CD4-positive, alpha-beta T cell treated with Interleukin-17A for 1 hour (primary cell): ENCODE measurements at places on chromosomes 11 and 22.

DNA sequence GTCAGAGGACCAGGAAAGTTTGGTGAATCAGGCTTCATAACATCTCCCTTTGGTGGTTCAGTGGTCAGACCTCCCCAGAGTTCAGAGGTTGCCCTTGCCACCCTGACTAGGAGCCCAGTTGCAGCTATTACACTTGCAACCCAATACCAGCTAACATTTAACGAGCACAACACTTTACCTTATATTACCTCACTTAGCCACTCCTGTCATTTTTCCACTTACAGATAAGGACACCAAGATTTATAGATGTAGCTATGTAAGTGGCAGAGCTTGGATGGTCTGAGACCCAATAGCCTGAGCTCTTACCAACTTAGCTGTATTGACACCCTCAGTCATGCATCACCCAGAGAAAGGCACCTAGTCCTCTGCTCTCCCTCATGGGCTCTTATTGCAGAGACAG is 234.7 kb downstream of the INSC start:
- DNase-seq: no peak

GRCh38 chr11:94128291-94128745 is 323 bp upstream of the PANX1 start:
- DNase-seq: no peak

DNA sequence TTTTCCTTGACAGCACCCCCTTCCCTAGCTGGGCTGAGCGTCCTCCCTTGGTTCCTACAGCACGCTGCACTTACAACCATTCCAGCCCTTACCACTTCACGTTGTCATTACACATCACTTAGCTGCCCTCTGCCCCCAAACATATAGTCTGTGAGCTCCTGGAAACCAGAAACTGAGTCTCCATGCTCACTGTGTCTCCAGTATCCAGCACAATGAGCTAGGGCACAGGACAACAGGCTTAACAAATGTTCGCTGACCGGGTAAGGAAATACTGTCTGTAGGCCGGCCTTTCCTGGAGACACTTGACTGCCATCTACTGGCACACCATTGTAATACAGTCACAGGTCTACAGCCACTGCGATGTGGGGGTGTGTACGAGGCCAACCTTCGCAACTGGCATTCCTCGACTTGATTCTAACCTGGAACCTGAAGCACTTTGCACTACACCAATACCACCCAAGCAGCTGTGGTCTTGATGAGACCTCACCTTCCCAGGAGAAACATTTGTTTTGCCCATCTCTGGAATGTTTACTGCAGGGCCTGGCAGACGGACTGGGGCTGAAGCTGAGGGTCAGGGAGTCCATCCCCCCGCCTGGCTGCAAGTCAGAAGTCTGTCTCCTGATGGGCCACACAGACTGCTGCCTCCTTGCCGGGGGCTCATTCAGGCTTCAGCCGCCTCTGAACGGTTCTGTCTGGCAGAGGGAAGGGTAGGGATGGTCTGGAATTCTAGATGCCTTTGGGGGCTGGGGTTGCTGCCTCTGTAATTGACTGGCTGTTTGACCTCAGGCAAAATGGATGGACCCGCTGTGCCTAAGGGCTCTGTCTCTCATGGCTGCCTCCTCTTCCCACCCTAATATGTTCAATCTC is 72.0 kb downstream of the SYN3 start:
- DNase-seq: peak; percentile 38

GRCh38 chr11:122744357-122744756 is 88.8 kb downstream of the UBASH3B start:
- no peak for DNase-seq

DNA sequence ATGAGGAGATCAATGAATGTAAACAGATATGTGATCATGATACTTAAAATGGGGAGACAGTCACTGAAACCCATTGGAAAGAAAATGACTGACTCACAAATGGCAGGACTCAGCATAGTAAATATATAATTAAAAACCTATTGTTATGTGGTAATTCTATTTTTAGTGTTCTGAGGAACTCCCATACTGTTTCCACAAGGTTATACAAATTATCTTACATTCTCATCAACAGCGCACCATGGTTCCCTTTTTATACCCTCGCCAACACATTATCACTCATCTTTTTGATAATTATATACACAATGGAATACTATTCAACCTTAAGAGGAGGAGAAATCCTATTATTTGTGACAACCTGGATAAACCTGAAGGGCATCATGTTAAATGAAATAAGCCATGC is 17.1 kb downstream of the OR5B21 start:
- no peak for DNase-seq

DNA sequence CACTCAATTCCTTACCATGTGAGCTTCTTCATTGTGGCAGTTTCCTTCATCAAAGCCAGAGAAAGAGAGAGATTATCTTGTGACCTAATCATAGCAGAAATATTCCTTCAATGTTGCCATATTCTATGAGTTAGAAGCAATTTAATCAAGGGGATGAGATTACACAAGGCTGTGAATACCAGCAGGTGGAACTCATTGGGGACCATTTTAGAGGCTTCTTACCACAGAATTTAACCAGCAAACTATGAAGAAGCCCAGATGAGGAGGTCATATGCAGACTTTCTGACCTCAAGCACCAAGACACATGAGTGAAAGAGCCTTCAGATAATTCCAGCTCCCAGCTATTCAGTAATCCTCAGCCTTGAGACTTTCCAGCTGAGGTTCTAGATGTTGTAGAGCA is 51.3 kb downstream of the ADM start:
- DNase-seq: no peak

DNA sequence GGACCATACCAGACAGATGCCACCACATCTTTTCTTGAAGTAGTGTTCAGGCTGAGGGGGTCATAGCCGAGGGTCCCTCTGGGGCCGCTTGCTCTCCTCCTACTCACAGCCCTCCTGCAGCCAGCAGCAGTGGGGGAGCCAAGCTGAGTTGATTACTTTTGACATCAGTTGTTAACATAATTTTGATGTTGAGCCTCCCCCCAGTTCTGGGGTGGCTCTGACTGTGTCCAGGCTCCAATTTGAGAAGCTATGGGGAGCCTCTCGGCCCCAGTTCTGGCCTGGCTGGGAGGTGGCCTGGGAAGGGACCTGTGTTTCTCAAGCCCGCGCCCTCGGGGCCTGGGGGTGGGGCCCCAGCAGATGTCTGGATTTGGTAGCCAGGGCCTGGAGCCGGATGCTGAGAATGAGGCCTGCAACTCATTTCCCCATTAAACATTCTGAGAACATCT is 47.9 kb downstream of the KCNQ1OT1 start:
- no peak for DNase-seq

DNA sequence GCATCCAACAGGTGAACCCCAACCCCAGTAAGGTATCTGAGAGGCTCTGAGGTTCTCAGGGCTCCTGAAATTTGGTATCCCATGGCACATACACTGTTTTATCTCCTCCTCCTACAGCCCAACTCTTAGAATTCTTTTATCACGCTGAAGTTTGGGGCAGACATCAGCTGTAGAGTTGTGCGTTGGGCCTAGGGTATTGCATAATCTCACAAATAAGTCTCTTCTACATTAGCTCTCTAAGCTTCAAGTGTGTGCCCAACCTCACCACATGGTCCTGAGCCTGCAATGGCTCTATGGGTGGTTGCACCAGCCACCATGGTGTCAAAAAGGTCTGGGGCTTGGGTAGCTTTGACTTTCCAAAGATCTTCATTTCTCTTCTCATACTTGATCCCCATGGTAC is 603.0 kb downstream of the BUD13 start:
- no peak for DNase-seq

- DNase-seq: peak; percentile 5
Measured at GRCh38 chr11:119618208-119618909, 110.6 kb downstream of the NECTIN1 start.

GRCh38 chr11:71988050-71988449 is 10.7 kb upstream of the IL18BP start:
- DNase-seq: no peak

GRCh38 chr11:46590740-46591605 is 2.9 kb downstream of the AMBRA1 start:
- no peak for DNase-seq

- peak; percentile 7 for DNase-seq
Measured at GRCh38 chr22:35367331-35367886, 13.5 kb upstream of the HMOX1 start.

DNA sequence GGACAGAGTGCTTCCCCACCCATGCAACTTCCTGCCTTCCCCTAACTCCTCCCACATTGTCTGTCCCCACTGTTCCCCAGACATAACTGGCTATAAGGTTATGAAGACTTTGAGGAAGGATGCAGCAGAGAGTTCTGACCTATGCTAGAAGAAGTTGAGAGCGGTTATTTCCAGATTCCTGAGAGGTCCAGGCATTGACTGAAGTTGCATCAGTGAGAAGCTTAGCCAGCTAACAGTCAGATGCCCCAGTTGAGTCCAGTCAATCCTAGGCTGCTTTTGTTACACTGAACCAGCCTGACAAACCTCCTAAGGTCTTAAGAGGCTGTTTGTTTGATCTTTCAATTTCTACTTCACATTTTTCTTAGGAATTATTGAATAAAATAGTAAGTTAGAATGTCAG is 937.9 kb upstream of the CCDC90B start:
- no peak for DNase-seq

GRCh38 chr11:125228993-125229392 is 64.4 kb downstream of the PKNOX2 start:
- DNase-seq: no peak

DNA sequence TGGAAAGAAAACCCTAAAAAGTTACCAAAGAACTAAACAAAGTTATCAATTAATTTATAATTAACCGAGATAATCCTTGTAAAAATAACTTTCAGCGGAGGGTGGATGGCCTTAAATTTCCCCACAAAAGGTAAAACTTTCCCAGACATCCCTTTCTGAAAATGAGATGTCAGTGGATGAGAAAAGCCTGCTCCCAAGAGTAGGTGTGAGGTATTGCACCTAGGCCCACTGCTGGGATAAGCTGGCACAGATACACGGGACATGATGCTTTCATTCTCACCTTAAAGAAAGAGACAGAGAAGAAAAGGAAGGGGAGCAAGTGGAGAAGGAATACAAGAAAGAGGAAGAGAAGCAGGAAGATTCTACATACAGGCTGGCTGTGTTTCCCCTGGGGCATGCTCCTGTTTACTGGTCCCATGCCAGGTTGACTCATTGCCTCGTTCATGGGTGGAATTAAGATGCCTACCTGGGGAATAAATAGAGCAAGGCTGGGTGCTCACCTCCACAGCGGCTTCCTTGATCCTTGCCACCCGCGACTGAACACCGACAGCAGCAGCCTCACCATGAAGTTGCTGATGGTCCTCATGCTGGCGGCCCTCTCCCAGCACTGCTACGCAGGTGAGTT is at the start of gene SCGB2A2:
SCGB2A2 (plus strand) TSS at position 505 of the 625 bp plus-strand sequence; CDS start at position 564, 59 bp downstream.
- no peak for DNase-seq

DNA sequence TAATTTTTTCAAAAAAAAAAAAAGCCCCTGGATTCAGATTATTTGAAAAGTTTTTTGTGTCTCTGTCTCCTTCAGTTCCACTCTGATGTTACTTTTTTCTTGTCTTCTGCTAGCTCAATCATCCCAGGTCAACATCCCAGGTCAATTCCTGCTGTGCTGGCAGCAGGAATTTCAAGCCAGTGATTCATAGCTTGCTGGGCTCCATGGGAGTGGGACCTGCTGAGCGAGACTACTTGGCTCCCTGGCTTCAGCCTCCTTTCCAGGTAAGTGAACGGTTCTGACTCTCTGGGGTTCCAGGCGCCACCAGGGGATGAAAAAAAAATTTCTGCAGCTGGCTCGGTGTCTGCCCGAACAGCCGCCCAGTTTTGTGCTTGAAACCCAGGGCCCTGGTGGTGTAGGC is 31.4 kb downstream of the PLAAT5 start:
- no peak for DNase-seq

GRCh38 chr11:130523609-130524008 is 75.2 kb downstream of the ADAMTS15 start:
- no peak for DNase-seq

- DNase-seq: no peak
Measured at GRCh38 chr11:78365381-78365792, 52.2 kb downstream of the GAB2 start.

- DNase-seq: peak; percentile 63
Measured at GRCh38 chr11:30346068-30346688, 23.3 kb downstream of the ARL14EP start.

GRCh38 chr22:23205339-23206049 is 25.2 kb downstream of the BCR start:
- DNase-seq: no peak

DNA sequence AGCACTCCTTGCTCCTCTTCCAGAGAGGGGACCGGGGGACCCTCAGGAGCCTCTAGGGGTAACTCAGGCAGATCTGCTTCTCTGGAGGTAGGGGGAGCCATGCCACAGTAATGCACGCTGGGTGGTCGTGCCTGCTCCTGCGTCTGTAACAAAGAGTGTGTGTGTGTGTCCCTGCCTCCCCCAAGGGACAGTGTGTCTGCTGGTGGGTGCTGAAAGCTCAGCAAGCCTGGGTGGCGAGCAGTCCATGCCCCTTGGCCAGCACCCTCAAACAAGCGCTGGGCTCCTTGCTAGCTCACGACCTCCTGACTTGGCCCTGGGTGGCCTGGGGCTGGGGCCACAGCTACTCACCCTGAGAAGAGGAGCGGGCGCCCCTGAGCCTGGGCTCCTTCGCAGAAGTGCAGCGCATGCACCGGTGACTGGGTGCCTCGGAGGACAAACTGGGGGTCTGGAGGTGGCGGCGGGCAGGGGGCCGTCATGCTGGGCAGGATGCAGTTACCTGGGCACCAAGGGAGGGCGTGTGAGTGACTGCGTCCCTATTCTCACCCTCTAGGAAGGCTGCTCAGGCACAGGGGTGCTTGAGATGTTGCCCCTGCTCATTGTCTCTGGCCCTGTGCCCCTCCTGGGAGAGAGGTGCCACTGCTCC is 33.7 kb downstream of the GNB1L start:
- no peak for DNase-seq

DNA sequence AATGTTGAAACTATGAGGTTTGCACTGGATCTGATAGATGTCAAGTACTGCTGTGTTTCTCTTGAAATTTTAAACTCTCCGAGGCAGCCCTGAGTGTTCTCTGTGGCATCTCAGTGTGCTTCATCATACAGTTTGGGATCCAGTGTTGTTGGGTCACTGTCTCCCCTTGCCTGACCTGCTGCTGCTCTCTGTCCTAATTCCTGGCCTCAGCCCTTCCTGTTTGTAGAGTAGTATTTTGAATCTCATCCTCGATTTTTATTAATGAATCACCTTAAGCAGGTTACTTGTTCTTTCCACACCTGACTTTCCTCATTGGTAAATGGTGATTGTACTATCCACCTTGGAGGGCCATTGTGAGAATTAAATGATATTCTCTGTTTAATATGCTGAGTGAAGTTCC is 70.7 kb upstream of the PAX6 start:
- no peak for DNase-seq

GRCh38 chr11:65085446-65085845 is 1.4 kb downstream of the ZFPL1 start:
- no peak for DNase-seq

GRCh38 chr22:28896611-28897010 is 13.2 kb downstream of the ZNRF3 start:
- DNase-seq: no peak
